Left renal pelvis (tissue), 4 donors: ENCODE measurements at places on chromosomes 7 and 10.

- DNase-seq: no peak
Measured at GRCh38 chr7:947391-948210, 6.9 kb downstream of the ADAP1 start.

GRCh38 chr7:79653136-79653631 lies 199.7 kb upstream of the MAGI2 start:
- DNase-seq: no peak

GRCh38 chr10:119343011-119343601 lies 135.7 kb downstream of the GRK5 start:
- no peak for DNase-seq

DNA sequence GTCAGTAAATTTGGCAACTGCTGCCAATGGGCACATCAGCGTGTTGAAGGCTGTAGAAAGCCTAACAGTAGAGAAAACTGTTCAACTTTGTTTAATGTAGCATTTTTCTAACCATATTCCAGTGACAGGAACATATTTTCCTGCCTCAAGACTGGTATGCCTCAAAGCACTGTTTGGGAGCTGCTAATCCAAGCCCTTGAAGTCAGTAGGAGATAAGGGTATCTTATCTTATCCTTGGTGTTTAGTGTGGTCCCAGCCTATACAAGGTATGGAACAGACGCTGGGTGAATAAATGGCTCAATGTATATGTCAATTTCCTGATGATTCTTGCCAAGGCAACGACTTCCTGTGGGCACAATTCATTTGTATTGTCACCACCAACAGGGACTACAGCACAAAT lies 97.5 kb upstream of the CREB5 start:
- no peak for DNase-seq

DNA sequence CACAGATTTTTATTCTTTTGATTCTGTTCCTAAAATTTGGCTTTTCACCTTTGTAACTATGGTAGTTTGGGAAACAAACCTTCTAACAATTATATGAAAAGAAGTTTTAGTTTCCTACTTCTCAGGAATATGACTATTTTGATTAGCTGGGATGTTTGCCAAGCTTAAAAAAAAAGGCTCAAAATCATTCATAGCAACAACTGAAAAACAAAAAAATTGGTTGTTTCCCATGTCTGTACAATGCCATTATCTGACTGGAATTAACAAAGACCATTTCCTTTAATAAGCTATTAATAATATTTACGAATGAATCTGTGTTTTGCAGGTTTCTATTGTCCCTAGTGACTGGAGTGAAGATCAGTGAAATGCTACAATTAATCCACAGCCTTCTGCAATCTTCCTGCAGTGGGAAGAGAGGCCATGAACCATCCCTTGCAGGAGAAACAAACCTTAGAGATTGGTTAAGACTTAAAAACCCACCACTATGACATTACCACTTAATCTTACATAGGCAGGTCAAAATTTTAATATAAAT lies 4.2 kb downstream of the PURB start:
- no peak for DNase-seq
